Uterus (tissue), 4 donors: ENCODE measurements at places on chromosomes 2 and 18.

- H3K27ac ChIP-seq: no peak overlapping the region
- H3K4me1 ChIP-seq: no peaks in the 10 kb centered on the region
- no peak overlapping the region for H3K4me3 ChIP-seq
- H3K27me3 ChIP-seq: no peaks in the 10 kb centered on the region
- H3K36me3 ChIP-seq: no peaks in the 10 kb centered on the region
- DNase-seq: no peak
These were observed 27.7 kb upstream of the ZBTB7C start for GRCh38 chr18:48436907-48437306.

DNA sequence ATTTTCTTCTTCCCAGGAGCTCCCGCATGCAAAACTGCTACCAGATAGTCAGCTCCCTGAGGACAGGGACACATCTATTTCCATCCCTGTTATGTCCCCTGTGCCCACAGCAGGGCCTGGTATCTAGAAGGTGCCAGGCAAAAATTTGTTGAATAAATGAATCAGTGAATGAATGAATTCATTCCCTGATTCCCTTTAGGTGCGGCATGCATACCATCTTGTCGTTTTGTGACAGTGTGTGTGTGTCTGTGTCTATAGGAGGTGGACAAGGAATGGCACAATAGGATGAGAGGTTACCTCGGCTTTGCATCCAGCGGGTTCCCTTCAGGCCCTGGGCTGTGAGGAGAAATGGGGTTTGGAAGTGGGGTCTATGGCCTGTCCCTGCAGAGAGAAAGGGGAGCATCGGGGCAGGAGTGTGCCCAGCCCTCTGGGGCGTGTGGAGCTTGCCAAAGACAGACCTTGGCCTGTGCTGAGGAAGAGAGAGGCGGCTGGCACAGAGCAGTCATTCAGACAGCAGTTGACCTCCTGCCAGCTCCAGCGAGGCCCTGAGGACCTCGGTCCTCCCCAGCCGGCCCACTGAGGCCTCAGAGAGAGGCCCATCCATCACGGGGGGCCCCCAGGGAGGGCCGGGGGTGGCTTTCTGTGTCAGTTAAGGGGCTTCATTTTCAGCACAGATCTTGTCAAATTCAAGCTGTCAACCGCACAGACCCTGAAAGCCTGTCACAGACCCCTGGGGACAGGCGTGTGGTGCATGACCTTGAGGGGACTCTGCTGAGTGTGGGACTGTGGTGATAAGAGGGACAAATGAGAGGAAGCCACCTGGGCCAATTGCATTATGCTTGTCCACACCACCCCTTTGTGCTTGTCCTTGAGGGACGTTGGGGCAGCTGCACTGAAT is 125.9 kb upstream of the CXCR4 start:
- H3K27me3 ChIP-seq: no peaks in the 10 kb centered on the region
- no peaks in the 10 kb centered on the region for H3K4me1 ChIP-seq
- H3K4me3 ChIP-seq: no peak overlapping the region
- no peak for DNase-seq
- H3K36me3 ChIP-seq: no peaks in the 10 kb centered on the region

- no peaks in the 10 kb centered on the region for H3K4me1 ChIP-seq
- DNase-seq: no peak
- no peaks in the 10 kb centered on the region for H3K27me3 ChIP-seq
- H3K36me3 ChIP-seq: no peaks in the 10 kb centered on the region
- H3K4me3 ChIP-seq: no peak overlapping the region
- no peak overlapping the region for H3K27ac ChIP-seq
These were observed 149.6 kb upstream of the GALNT5 start for GRCh38 chr2:157107877-157108276.

DNA sequence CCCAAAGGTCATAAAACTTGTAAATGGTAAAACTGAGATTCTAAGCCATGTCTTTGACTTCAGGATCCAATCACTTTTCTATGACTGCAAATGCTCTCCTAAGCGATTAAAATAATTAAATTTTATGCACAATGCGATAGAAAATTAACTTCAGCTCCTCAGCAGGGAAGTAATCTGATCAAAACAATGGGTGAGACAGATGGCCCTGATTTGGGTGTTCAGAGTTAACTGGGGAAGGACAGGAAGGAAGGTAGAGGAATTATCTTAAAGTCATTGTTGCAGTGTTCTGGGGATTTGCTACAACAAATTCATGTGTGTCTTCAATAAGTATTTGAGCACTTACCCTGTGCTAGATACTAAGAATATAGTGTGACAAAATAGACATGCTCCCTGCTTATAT is 446.0 kb upstream of the MEX3C start:
- no peaks in the 10 kb centered on the region for H3K4me1 ChIP-seq
- H3K36me3 ChIP-seq: no peaks in the 10 kb centered on the region
- no peak for DNase-seq
- H3K27me3 ChIP-seq: no peaks in the 10 kb centered on the region
- H3K4me3 ChIP-seq: no peak overlapping the region
